Activated CD8-positive, alpha-beta memory T cell treated with anti-CD3 and anti-CD28 coated beads for 4 hours (primary cell): ENCODE measurements at places on chromosomes 13 and 19.
A peak's percentile ranks its signal among the peaks of the same experiment; 100 is the strongest.

DNA sequence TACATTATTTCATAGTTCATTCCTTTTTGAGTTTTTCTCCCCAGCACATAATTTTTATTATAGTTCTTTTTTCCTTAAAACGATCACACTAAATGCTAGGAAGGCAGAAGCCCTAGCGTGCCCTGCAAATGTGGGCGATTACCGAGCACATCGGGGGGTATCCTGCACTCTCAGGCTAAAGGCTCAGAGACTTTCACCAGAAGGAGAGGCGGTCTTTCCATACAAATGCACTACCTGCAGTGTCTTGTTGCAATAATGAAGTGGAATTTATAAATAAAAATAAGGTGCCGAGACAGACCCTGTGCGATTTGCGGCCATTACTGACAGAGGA, 29.3 kb upstream of the SPACA7 start:
- DNase-seq = no peak

DNA sequence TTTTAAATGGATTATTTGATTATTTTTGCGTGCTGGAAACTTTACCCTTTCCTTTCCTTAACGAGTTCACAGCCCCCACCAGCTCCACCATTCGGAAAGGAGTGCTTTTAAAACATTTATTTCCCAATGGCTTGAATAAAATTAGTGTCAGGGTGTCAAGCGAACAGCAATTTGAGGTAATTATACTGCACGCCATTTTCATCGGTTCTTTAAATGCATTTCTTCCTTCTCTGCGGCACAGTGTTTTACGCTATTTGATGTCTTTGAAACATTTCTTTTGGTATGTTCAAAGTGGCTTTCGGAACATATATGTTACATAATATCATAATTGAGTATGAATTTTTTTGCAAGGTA, 309 bp upstream of the SLITRK1 start:
- DNase-seq = no peak

DNA sequence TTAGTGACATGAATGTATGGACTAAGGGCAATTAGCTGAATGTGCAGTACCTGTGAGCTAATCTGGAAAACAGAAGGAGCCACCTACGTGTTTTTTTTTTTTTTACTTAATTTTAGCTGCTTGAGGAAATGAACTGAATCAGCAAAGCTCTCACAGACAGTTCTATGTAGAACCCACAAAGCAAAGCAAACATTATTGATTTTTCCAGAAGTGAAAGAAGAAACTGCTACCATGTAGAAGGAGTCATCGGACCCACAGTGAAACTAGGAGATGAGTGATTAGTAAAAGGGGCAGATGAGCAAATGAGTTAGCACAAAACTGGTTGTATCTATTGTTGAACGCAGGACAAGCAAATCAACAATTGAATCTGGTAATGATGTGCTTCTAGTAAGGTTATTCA, 94.1 kb upstream of the SLC7A1 start:
- no peak for DNase-seq

- DNase-seq = no peak
Observed at GRCh38 chr19:18905513-18906236, 9.7 kb upstream of the CERS1 start.

DNA sequence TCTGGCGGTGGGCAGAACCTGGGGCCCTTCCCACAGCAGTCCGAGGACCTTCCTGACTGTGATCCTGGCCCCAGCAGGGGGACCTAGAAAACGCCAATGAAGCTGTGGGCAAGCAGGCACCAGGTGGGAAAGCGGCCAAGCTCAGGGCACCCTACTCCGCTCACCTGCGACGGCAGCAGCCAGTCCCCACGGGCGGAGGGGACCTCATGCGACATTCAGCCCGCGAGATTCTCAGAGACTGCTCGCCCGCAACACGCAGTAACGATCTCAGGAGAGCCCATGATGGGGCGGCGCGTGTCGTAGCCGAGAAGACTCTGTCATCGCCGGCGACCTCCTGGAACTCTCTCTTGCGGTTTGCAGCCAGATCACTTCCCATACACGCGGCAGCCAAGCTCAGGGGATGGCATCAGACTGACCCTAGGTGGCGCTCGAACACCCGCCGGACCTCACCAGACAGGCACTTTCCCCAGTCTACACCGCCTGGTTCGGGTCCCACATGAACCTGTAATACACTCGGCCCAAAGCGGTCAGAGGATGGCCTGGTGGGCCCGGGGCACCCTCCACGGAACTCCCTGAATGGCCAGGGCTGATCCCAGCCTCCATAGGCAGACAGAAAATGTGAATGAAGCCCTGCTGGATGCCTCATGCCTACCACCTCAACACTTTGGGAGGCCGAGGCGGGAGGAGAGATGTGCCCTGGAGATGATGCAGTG, 26.5 kb downstream of the MAN2B1 start:
- DNase-seq = peak; percentile 73

- DNase-seq = no peak
Observed at GRCh38 chr13:45953082-45953481, 99.5 kb downstream of the ZC3H13 start.

- no peak for DNase-seq
Observed at GRCh38 chr13:28128030-28128429, 10.3 kb upstream of the PAN3 start.

DNA sequence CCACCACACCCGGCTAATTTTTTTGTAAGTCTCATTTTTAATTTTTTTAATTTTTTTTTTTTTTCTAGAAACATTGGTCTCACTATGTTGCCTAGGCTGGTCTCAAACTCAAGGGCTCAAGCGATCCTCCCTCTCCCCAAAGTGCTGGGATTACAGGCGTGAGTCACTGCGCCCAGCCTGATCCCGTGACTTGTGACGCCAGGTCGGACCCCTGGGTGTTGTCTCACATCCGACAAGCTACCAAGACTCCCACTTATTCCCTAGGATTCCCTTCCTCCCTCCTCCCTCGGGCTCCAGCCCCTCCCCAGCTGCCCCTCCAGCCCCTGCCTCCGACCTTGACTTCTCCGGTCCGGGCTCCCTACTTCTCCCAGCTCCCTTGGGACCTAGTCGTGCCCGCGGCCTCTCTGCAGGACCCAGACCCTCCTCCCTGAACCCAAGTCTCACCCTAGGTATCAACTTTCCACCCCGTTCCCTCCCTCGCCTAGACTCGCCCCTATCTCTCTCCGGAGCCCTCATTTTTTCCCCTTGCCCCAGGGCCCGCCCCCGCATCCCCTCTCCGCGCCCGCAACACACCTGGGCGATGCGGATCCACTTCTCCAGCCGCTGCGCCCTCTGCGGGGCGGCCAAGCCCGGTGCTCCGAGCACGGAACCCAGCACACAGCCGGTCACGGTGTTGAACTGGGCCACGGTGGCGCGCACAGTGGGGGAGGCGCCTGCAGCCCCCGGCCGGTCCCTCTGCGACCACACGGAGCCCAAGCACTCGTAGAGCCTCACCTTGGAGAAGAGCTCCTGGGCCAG, 13.1 kb downstream of the RGL3 start:
- no peak for DNase-seq

DNA sequence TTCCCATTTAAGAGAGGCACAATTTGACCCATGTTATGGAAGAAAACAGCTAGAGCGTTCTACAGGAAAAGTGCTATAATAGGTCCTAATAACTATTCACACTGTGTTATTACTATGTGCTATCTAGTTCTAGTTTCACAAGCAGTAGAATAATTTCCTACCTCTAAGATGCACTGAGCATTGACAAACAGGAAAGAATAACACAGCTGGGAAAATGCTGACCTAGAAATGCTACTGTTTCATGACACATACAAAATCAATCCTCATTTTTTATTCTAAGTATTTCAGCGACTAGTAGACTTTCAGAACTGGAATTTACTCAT, 259.5 kb downstream of the ITGBL1 start:
- DNase-seq = no peak

DNA sequence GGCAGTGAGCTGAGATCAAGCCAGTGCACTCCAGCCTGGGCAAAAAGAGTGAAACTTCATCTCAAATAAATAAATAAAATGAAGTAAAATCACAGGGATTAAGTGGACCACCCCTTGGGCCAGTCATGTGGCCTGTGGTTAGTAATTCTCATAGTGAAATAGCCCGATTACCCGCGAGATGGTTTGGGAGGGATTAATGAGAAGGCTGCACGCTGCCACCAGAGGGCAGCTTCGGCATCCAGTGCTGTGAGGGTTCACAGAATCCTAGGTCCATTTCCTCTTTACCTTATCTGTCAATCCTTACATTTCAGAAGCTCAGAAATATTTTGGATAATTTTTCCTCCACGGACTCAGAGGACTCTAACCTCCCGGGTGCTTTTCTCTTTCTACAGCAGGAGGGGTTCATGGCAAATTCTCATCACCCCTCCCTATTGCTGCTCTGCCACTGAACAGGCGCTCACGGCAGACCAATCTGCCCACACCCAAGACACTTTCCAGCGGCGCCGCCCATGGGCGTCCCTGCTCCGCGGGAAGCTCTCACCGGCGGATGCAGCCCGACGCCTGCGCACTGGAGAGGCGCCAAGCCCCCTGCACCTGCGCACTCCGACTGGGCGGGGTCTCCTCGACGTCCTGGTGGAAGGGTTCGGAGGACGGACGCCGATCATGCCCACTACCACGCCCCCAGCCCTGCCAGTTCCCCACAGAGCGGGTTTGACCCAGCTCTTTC, 11.0 kb downstream of the ZNF835 start:
- DNase-seq = no peak

- no peak for DNase-seq
Observed at GRCh38 chr13:111577208-111577828, 256.9 kb downstream of the TEX29 start.

GRCh38 chr13:93847162-93847561, 620.6 kb downstream of the GPC6 start:
- no peak for DNase-seq

GRCh38 chr19:17351815-17352435, 14.6 kb downstream of the GTPBP3 start:
- DNase-seq = no peak

- DNase-seq = no peak
Observed at GRCh38 chr19:1110809-1111640, 7.2 kb downstream of the GPX4 start.

GRCh38 chr13:33490461-33491327, 205.1 kb upstream of the STARD13 start:
- DNase-seq = no peak

DNA sequence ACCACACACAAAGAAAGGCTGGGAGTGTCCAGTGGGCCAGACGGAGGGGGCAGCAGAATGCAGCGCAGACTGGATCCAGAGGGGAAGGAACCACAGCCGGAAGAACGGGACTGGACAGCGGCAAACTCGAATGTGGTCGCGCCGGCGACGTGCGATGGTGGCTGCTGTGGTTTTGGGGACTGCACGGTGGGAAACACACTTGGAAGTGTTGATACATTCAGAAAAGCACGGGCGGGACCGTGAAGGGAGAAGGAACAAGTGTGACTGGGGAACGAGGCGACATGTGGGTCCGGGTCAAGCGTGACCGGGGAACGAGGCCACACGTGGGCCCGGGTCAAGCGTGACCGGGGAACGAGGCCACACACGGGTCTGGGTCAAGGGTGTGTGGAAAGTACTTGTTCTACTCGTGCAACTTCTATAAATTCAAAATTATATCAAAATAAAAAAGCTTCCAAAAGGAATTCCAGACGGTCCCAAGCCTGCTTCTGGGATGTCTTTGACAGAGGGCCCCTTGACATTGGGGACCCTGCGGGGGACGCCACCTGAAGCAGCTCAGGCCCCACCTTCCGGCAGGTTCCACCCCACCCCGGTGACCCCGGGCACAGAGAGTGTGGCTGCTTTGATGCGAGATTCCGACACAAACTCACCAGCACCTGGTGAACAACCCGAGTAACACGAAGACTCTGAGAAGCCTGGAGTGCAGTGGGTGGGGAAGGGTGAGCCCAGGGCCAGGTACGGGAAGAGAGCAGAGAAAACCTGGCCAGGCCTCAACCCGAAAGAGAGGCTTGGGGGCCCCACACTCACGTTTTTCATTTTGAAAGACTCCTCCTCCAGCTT, 25.1 kb upstream of the C13orf46 start:
- no peak for DNase-seq

DNA sequence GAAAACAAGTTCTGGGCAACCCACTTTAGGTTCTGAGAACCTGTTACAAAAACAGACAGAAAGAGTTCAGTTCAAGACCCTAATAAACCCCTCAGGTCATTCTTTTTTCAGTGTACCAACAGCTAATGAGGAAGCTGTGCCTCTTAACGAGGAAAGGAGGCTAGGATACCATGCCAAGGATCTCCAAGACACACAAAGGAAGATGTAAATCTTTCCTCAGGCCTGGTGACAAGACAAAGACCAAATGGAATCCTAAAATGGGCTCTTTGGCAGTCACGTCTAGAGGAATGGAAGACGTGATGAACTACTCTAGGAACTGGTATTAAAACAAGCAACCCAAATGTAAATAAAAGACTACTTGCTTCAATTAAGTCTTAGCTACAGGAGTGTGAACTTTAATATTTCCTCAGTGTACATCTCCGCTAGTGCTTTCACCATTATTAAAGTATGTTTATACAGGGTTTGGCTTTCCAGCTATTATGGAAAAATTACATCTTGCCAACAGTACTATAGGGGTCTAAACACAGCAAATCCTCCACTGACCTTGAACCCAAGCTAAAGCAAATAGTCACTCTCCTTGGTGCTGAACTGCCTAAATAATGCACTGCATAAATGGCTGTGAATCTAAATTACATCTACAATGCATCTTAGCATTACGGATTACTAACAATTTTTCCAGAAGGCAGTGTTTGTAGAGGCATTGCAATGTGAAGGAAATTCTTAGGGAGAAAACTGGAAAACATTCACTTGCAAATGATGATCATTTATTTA, 42.3 kb downstream of the ENOX1 start:
- no peak for DNase-seq

GRCh38 chr19:13995017-13995728, 10.9 kb downstream of the RFX1 start:
- DNase-seq = no peak

- DNase-seq = no peak
Observed at GRCh38 chr19:48989701-48990291, 3.3 kb downstream of the GYS1 start.
